ENCODE measurements at places on chromosomes 2 and 18.

DNA sequence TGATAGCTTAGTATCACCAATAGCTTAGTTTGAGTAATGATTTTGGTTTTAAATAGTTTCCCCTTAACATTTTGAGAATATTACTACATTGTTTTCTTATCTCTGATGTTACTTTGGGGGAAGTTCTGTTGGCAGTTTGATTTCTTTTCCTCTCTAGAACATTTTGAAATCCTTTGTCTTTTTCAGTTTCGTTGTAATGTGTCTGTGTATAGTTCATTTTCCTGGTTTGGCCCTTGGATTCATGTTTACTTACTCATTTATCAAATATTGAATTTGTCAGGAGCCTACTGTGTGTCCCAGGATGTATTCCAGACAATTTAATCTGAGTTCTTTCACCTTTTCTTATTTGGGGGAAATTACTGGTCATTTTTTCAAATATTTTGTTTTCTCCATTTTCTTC is 16.7 kb downstream of the ANKRD12 start:
- DNase-seq: no peak

DNA sequence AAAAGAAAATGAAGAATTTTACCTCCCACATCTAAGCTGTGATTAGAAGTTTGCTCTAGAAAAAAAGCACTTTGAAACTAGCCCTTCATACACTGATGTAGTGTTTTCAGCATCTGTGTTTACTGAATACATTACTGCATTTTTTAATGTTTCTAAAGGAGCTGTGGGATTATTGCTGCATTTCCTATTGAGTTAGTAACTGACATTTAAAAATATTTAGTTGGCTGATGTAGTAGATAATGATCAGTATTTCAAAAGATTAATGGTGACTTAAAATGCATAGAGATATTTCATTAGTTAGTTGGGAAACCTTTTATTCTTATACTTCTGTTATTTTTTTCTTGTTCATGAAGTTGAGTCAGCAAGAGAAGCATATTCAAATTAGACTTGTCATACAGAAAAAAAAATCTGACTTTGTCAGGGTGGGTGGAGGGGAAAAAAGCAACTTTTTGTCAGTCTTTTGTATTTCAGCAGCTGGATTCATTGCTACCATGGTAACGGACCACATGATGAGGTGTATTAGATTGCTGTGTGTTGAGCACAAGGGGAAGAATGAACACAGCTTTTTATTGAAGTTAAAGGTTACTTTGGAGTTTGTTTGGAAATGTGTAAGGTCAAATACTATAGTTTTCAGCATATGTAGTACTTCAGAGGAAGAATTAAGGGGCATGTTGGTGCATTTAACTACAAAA is at the start of gene DTNA:
TSS of gene DTNA (plus strand) at position 549 of the 692 bp plus-strand sequence. CDS start 45,679 bp downstream, outside the sequence.
- DNase-seq: no peak

- peak; percentile 60 for DNase-seq
These were observed 32.7 kb downstream of the QPCT start for GRCh38 chr2:37377187-37377532.

- DNase-seq: no peak
These were observed 51.8 kb downstream of the STK25 start for GRCh38 chr2:241456546-241456945.

GRCh38 chr2:28030600-28030999 is 140.1 kb downstream of the BABAM2 start:
- no peak for DNase-seq

GRCh38 chr2:219056176-219056895 is 4.4 kb downstream of the IHH start:
- DNase-seq: no peak

DNA sequence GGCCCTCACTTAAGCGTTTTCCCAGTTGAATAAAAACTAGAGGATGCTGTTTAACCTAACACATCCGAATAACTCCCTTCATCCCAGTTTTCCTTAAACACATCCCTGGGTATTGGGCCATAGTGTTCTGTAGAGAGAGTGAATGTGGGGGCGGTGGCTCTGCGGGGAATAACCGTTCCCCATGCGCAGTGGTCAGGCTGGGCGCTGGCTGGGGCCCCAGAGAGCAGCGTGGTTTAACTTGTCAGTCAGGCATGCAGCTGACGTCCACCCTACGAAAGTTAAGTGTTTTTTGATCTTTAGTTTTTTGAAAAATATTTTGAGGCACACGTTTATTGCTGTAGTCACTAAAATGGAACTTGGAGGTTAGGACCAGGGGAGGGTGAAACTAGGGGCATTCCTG is 33.7 kb downstream of the CTDP1 start:
- no peak for DNase-seq

- DNase-seq: no peak
These were observed 44.2 kb upstream of the DNMT3A start for GRCh38 chr2:25385910-25386309.

DNA sequence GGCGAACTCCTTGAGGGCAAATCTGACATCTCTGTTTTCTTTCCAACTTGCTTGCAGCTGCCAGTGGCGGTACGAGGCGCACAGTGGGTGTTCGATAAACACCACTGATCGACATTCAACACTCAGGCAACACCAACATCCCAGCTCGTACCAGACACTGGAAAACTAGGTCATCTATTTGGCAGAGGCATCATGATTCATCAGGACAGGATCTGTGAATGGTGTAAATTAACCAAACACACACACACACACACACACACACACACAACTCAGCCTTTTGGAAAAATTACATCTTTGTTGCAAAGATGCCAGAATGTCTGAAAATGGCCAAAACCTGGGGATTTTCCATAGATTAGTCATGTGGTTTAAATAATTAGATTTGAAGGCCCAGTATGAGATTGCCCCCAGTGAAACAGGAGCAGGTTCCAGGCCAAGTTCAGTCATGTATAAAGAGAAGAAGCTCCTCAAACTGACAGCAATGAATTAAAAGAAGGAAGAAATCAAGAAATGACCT is 150.5 kb upstream of the NCKAP5 start:
- DNase-seq: no peak

GRCh38 chr18:5414546-5414945 is 119.0 kb upstream of the ZBTB14 start:
- no peak for DNase-seq

DNA sequence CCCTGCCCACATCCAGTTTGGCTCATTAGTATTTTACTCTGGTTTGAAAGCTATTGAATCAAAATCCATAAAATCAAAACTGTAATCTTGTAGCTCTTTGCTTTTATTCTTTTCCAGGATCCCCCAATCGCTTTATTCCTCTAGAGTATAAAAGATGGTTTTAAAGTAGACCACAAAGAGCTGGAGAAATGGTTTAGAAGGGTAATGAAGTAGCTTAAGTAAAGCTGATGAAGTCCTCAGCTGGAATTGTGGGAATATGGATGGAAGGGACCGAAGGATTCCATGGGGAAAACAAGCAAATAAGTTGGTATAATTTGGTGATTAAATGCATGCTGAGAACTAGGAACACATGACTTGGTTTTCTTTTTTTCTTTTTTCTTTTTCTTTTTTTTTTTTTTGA is 12.3 kb downstream of the ARHGAP28 start:
- DNase-seq: no peak

DNA sequence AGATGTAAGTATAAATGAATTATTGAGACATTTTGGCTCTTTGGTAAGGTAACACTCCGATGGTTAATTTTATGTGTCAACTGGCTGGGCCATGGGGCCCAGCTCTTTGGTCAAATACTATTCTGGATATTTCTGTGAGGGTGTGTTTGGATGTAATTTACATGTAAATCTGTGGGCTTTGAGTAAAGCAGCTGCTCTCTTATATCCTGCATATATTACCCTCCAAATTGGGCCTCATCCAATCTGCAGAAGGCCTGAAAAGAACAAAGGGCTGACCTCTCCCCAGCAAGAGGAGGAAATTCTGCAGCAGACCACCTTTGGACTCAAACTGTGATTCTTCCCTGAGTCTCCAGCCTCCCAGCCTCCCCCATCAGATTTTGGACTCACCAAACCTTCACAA is 464.1 kb downstream of the PLCL1 start:
- DNase-seq: no peak

GRCh38 chr2:165905269-165905668 is 48.3 kb downstream of the TTC21B start:
- DNase-seq: no peak

DNA sequence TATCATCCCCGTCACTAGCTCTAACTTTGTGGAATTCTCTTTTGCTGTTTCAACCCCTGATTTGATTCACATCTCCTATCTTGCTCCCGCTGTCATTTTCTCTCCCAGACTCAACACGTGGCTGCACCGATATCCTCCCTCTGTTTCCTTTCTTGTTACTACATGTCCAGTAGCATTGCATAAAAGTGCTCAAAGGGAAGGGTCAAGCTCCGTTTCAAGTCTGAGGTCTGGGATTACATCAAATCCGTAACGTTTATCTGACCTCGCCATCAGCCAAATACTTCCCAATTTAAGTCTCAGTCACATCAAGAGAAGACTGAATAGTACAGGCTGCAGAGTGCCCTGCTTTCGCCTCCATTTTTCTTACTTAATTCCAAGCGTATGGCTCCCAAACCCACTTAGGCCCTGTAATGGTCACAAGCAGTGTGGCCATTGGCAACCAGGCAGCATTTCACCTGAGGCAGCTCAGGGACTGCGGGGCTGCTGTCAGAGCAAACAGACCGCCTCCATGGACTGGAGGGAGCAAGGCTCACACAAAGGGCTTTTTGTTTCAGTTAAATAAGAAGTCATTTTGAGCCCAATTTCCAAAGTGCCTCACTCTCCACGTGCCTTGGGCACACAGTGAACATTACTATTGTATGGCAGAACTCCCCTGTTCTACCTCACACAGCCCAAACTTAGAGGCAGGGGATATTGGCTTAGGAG is 217.8 kb downstream of the BCL11A start:
- no peak for DNase-seq

DNA sequence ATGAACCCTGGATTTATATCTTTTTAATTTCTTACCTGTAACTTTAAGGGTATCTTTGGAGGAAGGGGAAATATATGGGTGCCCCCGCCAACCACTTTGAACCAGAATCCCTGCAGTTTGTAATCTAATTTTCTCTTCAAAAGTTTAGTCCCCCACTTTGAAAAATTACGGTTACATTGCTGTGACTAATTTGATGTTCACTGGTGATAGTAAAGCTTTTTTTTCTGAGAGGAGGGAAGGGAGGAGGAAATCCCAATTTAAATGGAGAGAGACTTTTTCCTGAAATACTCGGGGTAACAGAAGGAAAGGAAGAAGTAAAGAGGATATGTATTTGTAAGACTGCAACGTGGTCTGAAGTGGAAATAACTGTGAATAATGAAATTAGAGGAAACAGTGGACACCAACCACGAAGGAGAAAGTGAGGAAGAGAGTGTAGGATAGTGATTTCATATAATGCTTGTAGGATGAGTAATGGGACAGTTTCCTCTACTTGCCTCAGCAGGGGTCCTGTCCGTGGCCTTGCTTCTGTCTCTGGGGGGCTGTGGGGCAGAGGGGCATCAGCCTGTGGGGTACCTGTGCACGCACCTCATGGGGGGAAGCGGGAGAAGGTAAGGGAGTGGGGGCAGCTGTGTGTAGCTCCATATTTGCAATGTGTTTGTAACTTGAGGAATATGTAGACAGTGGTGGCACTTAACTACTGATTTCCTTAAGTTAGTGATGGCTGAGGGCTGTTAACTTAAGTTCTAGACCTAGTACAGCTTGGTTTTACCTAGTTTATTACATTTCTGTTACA is 161.1 kb downstream of the LTBP1 start:
- no peak for DNase-seq

DNA sequence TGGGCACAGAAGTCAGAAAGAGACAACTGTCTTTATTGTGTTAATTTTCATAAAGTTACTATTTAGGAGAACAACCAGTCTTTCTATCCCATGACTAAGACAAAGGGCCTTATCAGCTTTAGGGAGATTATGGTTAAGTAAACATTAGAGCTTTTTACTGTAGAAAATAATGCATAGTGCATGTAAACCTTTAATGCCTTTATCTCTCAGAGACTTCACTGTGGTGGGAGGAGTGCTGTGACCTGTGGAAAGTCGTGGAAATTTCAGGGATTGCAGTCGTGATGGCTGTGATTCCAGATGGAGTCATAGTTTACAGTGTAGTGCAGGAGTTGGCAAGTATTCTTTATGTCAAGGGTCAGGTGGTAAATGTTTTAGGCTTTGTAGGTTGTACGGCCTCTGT is 15.8 kb downstream of the ZNF236 start:
- DNase-seq: no peak

- peak; percentile 4 for DNase-seq
These were observed 138.1 kb downstream of the PTGR3 start for GRCh38 chr18:75070625-75071483.

DNA sequence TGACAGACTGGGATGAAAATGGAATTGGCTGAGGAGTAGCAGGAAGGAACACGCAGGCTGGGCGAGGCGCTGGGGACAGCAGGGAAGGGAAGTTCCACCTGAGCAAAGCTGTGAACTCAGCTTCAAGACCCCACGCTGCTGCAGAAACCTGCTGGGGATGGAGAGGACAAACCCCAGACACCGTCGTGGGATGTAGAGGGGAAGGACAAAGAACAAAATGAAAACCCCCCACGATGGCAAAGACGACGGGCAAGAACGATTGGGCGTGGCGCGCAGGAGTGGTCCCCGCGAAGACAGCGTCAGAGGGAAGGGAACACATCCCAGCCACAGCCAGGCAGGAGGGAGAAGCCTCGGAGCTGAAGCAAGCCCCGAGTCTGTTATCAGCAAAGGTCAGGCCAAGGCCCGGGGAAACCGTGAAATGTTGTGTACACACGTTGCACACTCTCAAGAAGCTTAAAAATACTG is 222.9 kb downstream of the NDUFA10 start:
- no peak for DNase-seq

DNA sequence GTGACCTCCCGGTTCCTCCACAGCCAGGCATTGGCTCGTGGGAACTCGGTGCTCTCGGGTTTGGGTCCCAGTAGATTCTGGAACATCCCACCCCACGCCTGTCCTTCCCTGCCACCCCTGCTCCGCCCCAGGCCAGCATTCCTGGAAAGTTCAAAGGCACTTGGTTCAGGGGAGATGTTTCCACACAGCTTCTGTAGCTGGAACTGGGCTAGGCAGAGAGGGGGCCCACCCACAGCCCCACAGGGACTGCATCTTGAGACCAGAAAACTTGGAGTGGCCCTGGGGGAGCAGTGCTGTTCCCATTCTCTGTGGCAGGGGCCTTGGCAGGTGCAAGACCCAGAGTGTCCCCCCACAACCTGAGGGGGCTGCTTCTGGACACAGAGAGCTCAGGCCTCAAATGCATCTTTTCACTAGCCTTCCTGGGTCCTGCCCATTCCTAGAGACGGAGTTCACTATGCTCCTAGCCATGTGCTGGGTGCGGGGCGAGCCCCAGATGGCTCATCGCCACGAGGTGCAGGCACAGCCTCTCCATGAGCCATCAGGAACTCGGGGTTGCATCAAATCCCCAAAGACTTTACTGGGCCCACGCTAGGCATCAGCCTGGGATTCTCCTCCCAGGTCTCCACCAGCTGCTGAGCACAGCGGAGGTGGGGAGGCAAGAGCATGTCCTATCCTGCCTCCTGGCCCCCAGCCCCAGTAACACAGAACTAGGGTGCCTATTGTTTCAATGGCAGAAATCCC is 68.7 kb downstream of the ZFP36L2 start:
- DNase-seq: no peak

GRCh38 chr18:46294318-46294717 is 190.1 kb downstream of the HAUS1 start:
- no peak for DNase-seq

- DNase-seq: no peak
These were observed 773.9 kb upstream of the FANCL start for GRCh38 chr2:59015027-59015426.
